ENCODE measurements at places on chromosomes 12 and 14.
A peak's percentile ranks its signal among the peaks of the same experiment; 100 is the strongest.

- DNase-seq = no peak
These were observed 2.3 kb upstream of the NEUROD4 start for GRCh38 chr12:55017416-55017925.

DNA sequence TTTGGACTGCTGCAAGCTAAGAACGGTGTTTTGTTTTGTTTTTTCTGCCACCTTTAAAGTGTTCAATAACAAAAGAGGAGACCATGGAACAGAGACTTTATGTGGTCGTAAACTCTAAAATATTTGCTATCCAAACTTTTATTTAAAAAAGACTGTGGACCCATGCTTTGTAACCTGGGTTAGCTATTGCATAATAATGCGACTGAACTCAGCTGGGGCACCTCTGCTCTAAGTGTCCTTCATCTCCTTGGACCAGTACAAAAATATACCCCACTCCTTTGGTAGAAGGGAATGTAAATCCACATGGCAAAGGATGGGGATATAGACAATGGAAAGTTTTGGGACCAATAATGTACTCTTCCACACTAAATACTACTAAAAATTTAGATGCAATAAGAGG, 65.5 kb downstream of the GPATCH2L start:
- no peak for DNase-seq

DNA sequence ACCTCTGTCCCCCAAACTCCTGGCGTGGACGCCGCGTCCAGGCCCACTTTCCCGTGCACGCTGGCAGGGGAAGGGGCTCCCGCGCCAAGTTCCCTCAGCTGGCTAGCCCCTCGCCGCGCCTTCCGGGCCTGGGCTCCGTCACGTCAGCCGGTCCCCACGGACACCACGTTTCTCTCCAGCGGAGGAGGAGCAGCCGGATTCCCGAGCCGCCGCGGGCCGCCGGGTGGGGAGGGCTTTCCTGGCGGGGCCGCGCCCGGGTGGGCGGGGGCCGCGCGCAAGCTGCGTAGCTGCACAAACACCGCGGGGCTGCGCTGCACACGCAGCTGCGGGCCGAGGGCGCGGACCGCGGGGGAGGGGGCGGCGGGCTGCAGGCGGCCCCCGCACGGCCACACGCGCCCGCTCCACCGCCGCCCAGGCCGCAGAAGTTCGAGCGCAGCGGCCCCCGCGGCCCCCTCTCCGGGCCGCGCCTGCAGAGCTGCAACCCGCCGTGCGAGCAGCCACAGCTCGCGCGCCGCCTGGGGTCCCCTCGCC, 45.1 kb upstream of the PNMA1 start:
- DNase-seq = no peak

DNA sequence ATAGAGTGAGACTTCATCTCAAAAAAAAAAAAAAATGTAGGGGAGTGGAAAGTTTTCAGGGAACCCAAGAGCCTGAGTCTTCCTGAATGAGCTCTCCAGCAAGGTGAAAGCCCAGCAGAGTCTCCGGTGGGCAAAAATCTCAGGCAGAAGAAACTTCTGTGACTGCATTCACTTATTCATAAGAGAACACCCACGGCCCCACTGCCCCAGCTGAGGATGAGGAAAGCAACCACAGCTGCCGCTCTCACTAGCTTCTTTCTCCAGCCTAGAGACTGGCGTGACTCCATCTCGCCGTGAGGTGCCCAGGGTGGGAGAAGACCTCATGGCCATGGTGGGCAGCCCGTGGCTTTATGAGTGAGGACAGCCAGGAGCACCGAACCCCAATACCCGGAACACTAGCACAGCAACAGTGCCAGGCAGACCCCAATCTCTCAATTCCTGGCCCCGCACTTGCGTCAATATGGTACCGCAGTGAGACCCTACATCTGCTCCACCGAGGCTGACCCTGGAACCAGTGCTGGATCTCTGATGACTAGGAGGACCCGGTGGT, 29.7 kb upstream of the DYNC1H1 start:
- DNase-seq = no peak

- DNase-seq = no peak
These were observed 6.6 kb downstream of the RAN start for GRCh38 chr12:130878193-130879185.

DNA sequence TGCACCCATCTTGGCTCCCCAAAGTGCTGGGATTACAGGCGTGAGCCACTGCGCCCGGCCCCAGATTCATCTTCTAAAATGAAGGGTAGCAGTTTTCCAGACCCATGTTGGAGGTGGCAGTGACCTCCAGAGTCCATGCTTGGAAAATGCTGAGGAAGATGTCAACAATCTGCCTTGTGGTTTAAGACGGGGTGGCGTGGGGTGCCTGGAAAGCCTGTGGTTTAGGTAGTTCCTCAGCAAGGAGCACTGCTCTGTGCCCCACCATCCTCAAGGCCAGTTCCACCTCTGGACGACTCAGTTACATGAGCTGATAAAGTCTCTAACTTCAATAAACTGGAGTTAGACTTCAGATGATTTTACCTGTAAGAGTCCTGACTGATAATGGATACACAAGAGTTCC, 48.6 kb downstream of the DRAM1 start:
- DNase-seq = no peak

DNA sequence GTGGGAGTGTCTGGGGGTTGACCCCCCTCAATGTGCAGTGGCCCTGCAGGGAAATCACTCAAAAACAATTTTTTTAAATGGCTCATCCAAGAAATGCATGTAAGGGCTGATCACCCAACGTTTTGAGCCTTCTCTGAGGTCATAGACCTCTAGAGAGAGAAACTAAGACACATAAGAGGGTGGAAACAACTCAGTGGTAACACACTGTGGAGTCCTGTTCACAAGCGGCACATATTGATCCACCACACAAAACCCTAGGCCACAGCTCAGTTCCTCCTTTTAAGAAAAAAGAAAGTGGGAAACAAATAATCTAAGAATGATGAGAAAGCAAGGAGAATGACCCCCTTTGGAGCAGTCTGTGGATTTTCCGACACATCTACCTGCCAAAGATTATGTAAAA, 83.0 kb upstream of the METAP2 start:
- no peak for DNase-seq

DNA sequence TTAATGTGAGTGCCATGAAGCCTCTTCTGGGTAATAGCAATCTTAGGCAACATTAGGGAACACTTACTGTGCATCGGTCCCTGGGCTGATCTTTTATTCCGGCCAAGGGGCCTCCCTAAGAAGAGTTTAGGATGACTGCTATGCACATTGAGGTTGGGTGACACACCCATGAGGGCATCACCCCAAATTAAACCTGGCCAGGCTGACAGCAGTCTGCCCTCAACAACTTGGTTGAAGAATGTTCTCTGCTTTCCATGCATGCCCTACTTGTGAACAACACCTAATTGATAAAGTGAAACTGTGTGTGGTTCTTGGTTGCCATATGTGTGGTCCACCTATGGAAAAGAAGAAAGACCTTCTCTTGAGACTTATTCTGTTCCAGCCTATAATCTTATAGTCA, 1098.0 kb downstream of the BCL11B start:
- no peak for DNase-seq

- no peak for DNase-seq
These were observed 795.4 kb downstream of the SLC6A15 start for GRCh38 chr12:84117190-84117589.

- no peak for DNase-seq
These were observed 12.7 kb downstream of the SPTLC2 start for GRCh38 chr14:77603654-77604255.

GRCh38 chr12:7078163-7078562, 14.1 kb downstream of the C1R start:
- no peak for DNase-seq

DNA sequence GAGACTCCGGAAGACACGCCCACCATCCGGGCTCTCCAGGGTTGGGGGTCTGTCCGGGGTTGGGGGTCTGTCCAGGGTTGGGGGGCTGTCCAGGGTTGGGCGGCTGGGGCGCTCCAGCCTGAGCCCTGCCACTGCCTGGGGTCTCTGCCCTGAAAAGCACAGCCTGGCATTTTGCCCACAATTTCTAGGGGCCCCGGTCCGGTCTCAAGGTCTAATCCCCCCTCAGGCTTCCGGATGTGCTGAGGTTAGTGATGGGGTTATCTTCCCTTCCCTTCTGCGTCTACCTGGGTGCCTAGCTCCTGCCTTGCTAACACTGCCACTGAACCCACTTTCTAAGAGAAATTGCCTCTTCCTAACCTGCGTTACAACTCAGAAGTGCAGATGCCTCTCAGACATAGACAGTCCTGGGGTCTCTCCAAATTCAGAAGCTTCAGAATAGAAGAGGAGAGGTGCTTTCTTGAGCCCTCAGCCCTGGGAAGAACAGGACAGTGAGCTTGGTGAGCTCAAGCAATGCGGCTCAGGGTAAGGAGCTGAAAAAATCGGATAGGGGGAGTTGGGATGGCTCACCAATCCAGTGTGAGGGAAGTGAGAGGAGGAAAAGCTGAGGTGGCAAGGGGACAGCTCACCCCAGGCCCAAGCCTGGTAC, 5.7 kb downstream of the LHX5 start:
- no peak for DNase-seq

- no peak for DNase-seq
These were observed 30.9 kb upstream of the WDR89 start for GRCh38 chr14:63672417-63673180.

DNA sequence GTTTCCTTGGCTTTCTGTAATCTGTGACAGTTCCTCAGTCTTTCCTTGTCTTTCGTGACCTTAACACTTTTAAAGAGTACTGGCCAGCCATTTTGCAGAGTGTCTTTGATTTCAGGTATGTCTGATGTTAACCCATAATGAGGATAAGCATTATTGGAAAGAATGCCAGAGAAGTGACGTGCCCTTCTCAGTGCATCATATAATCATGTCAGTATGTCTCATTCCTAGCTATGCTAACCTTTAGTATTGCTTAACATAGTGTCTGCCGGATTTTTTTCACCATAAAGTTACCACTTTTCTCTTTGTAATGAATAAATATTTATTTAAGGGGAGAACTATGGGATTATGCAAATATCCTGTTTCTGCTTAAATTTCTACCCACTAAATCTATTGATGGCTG, 28.5 kb downstream of the RERG start:
- DNase-seq = no peak

- no peak for DNase-seq
These were observed 22.9 kb downstream of the PCBP2 start for GRCh38 chr12:53474819-53475218.

DNA sequence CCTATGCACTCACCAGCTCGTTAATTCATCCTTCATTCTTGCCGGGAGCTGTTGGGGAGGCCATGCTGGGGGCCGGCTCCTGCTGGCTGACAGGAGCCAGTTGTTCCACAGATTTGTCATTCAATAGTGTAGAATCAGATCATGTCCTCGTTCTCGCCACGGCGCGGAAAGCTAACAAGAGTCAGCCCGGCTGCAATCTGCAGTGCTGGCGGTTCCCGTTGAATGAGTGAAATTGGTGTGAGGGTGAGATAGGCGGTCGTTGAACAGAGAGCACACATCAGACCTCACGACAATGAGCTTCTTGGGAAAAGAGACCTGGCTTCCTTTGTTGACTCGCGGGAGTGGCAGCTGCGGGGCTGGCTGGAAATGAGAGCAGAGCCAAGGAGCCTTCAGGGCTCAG, 57.5 kb downstream of the KIF26A start:
- no peak for DNase-seq

DNA sequence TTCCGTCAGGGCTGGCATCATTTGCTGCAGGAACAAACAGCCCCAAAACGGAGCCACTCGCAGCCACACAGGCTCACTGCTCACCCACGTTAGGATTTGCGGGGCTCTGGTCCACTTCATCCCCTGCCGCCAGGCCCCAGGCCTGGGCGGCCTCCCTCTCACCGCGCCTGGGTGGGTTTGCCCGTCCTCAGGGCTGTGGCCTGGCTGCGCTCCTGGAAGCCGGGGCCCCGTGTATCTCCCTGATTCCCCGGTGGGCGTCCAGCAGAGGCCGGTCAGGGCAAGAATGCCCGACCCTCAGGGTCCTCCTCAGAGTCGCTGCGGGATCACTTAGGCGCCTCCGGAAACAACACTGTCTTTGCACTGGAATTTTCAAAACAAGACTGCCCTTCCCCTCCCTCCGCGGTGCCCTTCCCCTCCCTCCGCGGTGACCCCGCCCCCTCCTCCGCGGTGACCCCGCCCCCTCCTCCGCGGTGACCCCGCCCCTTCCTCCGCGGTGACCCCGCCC, 15.7 kb upstream of the FBRSL1 start:
- DNase-seq = no peak

- peak; percentile 34 for DNase-seq
These were observed 3.5 kb downstream of the PTPN21 start for GRCh38 chr14:88551094-88551870.

- DNase-seq = no peak
These were observed 174.6 kb upstream of the CLEC14A start for GRCh38 chr14:38430522-38430921.

DNA sequence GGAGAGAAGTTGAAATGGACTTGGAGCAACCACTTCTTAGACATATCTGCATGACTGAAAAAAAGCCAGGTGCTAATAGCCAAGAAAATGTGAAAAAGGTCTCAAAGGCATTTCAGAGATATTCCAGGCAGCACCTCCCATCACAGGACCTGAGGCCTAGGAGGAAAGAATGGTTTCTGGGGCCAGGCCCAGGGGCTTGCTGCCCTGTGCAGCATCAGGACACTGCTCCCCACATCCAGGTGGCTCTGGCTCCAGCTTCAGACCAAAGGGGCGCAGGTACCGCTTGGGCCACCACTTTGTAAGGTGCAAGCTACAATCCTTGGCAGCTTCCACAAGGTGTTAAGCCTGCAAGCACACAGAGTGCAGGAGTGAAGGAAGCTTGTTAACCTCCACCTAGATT, 114.3 kb downstream of the PIK3C2G start:
- DNase-seq = no peak

DNA sequence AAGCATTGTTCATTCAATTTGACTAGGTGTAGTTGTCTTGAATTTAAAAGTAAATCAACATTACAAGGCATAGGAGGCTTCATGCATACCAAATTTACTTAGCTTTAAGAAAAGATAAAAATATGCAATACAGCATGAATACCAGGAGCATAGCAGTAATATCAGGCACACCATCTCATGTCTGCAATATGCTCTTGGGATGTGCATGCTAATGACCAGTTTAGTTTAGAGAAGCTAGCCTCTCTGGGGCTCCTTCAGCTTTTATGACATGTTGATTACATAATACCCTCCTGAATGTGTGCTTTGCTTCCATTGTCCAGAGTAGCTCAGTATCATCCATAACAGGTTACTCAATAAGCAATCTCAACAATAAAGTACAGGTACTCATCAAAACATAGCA, 497.2 kb downstream of the FLRT2 start:
- DNase-seq = no peak

DNA sequence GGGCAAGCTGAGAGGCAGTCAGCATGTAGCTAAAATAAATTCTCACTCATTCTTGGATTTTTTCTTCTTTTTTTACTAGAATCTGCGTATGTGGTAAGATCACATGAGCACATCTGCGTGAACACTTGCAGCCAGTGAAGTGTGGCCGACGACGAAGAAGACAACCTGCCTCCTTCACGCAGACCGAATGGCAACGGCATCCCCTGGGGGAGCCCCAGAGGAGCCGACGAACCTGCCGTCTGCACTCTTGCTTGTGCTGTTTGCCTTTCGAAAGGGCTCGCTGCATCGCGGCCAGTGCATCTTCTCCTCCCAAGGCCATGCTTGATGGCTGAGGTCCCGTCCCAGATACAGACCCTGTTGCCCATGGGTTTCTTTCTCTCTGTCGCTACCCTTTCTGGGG, 113.8 kb downstream of the KCNK10 start:
- no peak for DNase-seq

- no peak for DNase-seq
These were observed 153.0 kb downstream of the NOVA1 start for GRCh38 chr14:26444822-26445221.
